ENCODE measurements at places on chromosomes 2 and 18.

GRCh38 chr2:217086038-217086522 is 226.2 kb upstream of the TNP1 start:
- no peak for DNase-seq

- DNase-seq: no peak
Observed at GRCh38 chr18:61400716-61401115, 67.5 kb downstream of the CDH20 start.

DNA sequence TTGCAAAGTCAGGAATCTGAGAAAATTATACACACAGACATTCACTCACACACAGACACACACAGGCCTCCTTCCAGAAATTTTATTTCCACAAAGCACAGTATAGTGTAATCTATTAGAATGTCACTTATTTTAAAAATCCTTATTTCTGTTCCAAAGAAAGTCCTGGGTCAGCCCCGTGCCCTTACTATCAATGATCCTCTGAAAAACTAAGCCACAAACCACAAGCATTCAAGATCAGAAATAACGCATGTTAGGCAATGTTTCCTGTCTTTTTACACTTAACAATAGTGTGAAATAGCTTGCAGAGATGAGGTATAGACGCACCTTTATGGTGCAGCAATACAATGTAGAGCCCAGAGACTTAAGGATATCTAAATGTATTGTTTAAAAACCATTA is 25.8 kb downstream of the TBC1D8 start:
- DNase-seq: no peak

DNA sequence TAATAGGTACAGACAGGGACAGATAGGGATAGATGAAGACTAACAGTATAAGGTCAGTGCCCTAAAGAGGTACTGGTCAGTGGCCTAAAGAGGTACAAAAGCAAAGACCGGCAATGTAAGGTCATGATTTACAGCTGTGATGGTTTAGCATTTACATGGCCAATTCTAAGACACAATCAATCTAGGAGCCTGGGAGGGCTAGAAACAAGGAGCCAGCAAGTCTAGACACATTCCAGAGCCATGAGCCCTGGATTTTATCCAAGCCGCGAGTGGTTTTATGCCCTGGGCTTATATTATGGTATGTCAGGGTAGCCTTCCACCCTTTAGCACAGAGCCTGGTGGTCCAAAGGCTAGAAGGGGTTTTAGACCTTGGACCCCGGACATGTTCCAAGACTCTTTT is 124.2 kb downstream of the CBLN2 start:
- no peak for DNase-seq

GRCh38 chr2:236768393-236769140 is 198.9 kb downstream of the ACKR3 start:
- DNase-seq: no peak

DNA sequence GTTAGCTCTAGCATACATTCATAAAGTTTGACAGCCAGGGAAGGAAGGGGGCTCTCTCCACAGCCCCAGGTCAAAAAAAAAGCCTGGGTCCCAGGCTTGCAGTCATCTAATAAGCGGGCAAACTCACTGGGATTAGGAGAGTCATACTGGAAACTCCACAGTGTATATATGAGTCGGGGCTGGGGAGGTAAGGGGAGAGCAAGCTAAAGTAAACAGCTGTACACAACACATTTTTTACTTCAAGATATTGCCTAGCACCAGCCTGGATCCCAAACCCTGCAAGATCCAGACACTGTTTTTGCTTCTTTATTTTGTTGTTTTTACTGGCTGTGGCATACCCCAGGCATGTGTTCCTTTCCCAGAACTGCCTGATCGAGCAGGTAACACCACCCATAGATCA is 291.3 kb upstream of the TANK start:
- no peak for DNase-seq

DNA sequence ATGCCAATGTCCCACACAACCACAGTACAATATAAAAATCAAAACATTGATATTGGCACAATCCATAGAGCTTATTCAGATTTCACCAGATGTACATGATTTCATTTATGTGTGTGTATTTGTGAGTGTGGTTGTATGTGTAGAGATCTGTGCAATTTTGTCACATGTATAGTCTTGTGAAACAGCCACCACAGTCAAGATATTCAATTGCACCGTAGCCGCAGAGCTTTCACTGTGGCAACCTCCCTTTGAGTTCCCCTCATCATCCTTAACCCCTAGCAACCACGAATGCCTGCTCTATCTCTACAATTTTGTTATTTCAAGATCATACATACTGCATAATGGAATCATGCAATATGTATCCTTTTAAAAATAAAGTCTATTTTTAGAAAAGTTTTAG is 391.3 kb downstream of the SETBP1 start:
- DNase-seq: no peak

GRCh38 chr2:56227811-56228210 is 44.0 kb downstream of the CCDC85A start:
- DNase-seq: no peak

DNA sequence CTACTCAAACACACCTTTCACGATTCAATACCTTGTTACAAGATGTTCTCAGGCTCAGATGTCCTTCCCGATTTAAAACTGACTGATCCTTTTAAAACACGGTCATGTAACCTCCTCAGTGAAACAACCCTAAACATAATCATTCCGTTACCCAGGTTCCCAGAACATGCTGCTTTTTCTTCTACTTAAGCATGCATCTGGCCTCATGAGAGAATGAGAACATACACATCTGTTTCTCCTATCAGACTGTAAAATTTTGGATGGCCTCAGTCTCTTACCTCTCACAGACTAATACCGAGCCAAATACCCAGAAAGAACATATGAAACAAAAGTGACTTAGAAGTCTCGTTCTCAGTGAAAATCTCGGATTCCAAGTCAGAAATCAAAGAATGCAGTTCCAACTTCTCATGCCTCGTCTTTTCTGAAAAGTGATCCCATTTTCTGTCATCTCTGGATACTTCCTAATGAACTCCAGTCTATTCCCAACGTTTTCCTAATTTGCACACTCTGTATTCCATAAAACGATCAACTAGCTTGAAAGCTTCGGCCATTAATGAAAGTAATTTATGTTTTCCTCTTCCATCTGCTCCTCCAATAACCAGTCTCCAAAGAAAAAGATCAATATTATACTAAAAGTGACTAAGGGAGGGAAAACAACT is 919 bp downstream of the SF3B1 start:
- DNase-seq: peak; percentile 4

DNA sequence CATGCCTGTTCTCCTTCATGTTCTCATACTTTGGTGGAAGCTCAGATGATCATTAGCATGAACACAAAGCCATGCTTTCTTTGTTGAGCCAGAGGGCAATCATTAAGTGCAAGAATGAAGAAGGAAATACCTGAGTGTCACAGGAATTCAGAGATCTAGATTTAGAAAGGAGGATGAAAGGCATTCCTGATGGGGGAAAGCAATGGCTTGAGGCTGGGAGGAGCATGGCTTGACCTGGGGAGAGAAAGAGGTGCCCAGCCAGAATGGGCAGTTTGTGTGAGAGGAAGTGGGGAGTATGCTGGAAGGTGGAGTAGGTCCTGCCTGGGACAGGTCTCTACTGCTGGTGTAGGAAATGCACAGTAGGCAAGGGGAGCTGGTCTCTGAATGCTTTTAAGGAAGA is 35.1 kb downstream of the SLC4A3 start:
- DNase-seq: no peak

GRCh38 chr2:70448041-70448440 is 105.6 kb downstream of the TGFA start:
- DNase-seq: no peak

DNA sequence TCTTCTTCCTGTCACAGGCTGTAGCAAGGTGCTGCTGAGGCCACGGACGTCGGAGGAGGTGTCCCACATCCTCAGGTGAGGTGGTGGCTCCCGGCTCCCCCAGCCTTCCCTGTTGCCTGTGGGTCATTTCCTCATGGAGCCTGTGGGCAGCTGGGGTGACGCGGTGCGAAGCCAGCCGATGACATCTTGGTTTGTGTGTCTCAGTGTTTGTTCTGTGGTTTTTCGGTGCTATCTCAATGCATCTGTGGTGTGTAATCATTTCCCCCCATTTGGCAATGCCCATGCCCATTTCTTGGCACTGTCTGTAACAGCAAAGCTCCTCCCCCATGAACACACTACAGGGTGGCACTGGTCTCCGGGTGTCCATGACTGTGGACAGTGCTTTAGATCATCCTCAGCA is 6.6 kb downstream of the D2HGDH start:
- DNase-seq: no peak

- no peak for DNase-seq
Observed at GRCh38 chr2:180314086-180314485, 307.0 kb upstream of the CWC22 start.

GRCh38 chr2:172239944-172240590 is 137.4 kb upstream of the DLX2 start:
- no peak for DNase-seq

DNA sequence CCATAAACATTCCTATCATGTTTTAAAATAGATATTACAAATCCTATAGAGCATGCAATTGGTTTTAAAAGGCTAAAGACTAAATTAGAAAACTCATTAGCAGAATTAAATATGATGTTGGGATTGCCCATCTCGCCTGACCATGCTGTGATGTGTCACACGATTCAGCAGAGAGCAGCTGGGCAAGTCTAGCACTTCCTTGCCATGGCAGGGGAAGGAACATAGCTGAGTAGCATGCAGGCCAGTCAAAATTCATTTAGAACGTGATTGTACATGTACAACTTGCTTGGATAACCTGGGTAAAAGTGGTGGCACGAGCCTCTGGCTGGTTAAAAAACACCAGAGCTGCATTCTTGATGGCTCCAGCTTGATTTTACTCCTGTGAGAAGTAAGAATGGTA is 81.3 kb downstream of the SCN3A start:
- DNase-seq: no peak

DNA sequence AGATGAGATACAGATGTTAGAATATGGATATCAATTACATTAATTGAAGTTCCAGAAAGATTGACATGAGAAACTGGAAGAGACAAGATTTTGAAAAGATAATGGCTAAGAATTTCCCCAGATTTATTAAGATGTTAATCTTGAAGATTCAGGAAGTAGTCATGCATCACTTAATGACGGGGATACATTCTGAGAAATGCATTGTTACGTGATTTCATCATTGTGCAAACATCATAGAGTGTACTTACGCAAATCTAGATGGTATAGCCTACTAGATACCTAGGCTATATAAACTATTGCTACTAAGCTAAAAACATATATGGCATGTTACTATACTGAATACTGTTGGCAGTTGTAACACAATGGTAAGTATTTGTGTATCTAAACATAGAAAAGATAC is 6.8 kb upstream of the CHMP3 start:
- DNase-seq: no peak

DNA sequence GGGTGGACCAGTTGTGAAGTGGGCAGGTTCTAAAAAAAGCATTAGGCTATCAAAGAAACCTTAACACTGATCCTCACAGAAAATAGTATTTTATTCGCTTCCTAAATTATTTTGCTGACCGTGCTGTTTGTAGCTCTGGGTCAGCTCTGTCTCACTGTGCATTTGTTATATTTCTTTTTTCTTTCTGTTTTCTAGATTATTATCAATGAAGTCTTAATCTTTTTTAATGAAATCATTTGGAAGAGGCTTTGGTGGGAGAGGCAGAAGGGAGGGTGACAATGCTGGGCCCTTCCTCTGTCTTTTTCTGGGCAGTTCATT is 213.6 kb downstream of the PTGR3 start:
- no peak for DNase-seq

- DNase-seq: no peak
Observed at GRCh38 chr2:160741271-160741670, 247.7 kb upstream of the RBMS1 start.

GRCh38 chr2:30545875-30546274 is 98.8 kb downstream of the LCLAT1 start:
- no peak for DNase-seq

- DNase-seq: no peak
Observed at GRCh38 chr2:186562209-186562578, 27.7 kb upstream of the ITGAV start.

DNA sequence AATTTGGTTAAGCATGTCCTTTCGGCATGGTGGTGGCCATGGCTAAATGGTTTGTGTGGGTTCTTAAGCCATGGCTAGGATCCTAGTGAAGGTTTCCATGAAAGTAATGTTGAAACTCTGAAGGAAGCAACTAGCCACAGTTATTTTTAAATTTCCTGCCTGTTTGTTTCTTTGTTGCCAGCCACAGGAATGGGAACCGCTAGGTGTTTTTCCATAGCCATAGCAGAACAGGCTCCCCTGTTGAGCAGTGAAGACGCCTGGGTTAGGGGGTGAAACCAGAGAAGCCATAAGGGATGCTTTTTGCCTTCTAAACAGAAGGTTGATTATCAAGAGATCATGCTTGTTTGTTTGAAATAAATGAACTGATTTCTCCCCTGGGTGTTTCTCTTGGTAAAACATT is 60.1 kb upstream of the CHMP1B start:
- DNase-seq: no peak

- no peak for DNase-seq
Observed at GRCh38 chr2:204669382-204669781, 124.1 kb downstream of the PARD3B start.

GRCh38 chr2:59034837-59035236 is 793.7 kb upstream of the FANCL start:
- DNase-seq: no peak

DNA sequence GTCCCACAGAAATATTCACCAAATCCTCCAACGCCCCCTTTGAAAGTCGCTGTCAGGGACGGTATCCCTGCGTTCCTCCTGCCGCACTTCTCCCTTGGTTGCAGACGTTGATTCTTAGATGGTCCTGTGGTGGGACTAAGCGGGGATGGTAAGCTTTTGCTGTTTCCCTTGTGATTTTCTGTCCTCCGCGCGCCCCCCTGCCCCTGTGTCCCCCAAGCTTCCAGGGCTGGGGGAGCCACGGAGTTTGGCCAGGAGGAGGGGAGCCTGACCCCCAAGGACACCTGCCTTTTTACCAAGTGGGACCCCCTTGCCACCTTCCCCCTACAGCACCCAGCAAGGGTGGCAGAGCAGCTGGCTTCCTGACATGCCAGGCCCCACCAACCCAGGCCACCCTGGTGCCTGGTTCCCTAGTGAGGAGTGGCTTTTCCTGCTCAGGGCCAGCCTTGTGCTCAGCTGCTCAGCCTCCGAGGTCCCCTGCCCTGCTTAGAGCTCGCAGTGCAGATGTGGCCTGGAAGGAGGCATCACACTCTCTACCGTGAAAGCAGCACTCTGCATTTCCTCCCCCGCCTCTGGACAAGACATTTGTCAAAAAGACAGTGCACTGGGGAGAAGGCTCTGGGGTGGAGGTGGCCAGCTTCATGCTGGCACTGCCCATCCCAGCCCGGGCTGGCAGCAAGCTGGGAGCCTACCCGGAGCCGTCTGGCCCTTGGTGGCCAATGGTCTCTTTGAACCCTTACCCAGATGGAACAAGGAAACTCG is 49.4 kb downstream of the TWIST2 start:
- no peak for DNase-seq

GRCh38 chr18:43234889-43235288 is 42.4 kb downstream of the SYT4 start:
- no peak for DNase-seq

DNA sequence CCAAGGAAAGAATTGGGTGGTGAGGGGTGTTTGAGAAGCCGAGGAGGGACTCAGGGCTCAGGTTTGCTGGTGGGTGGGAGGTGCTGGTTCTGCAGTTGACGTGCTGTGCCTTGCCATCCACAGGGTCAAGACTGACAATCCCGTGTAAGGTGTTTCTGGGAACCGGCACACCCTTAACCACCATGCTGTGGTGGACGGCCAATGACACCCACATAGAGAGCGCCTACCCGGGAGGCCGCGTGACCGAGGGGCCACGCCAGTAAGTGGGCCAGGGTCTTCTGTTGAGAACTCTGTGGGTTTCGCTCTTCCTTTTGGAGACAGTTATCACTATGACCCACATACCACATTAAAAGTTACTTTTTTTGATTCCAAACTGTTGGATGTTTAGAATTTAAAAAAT is 32.6 kb downstream of the IL1R2 start:
- DNase-seq: no peak

GRCh38 chr2:16154501-16155280 is 214.3 kb downstream of the MYCN start:
- peak; percentile 0 for DNase-seq

All from retina (tissue), 1 donor.